ENCODE measurements at places on chromosomes 2 and 18. TPM values are rescaled to one million over a fixed set of nuclear protein-coding genes. Genes with fewer than 3 reads are reported as not detected.

The BCL2 gene
- total RNA-seq = 0.88 TPM

The PTRHD1 gene
- total RNA-seq = 41.9 TPM

The RAB27B gene
- total RNA-seq = under 0.01 TPM

The PTPN4 gene
- total RNA-seq = 31.4 TPM

The POTEI gene
- 0.51 TPM for total RNA-seq

The CHST9 gene
- 0.34 TPM for total RNA-seq

The CD207 gene
- not detected for total RNA-seq

The DNAJC5G gene
- total RNA-seq = 2.7 TPM

The CPLX4 gene
- not detected for total RNA-seq

The ZBTB7C gene
- total RNA-seq = under 0.01 TPM

The RAB12 gene
- total RNA-seq = 75.4 TPM

The GALNT13 gene
- under 0.01 TPM for total RNA-seq
